ENCODE measurements at places on chromosomes 5 and 9.

GRCh38 chr9:135070198-135070951 lies 17.1 kb upstream of the OLFM1 start:
- no peak for DNase-seq

DNA sequence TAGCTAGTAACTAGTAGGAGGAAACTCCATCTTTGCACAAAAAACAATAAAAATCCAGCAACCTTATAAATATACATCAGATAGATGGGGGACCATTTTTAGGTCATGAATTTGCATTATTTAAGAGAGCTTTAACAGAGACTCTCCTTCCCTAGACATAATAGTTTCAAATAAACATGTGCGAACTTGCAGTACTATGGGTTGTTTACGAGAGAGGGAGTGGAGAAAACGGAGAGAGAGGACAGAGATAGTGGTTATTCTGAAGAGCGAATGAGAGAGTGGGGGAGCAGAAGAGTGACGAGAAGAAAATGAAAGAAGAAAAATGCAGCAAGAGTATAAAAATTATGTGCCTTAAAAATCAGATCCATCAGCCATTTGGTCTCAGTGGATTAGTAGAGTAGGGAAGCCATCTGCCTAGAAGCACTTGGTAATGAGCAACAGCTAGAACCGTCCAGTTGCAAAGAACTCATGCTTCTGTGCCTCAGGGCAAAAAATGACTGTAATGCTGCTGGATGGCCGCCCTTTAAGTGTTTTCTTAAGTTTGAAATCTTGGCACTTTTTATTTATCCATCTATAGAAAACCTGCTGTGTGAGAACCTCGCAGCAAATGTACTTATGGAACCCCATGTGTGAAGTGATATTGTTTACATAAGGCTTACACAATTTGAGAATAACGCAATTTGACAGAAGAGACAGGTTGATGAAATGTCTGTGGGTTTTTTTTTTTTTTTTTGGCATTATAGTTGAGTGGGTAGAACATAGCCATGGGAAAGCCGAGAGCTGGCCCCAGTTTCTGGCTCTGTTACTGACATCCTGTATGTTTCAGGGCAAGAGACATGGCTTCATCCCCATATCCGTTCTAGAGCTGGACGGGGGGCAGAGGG lies 95.6 kb upstream of the ZNF608 start:
- DNase-seq: no peak

DNA sequence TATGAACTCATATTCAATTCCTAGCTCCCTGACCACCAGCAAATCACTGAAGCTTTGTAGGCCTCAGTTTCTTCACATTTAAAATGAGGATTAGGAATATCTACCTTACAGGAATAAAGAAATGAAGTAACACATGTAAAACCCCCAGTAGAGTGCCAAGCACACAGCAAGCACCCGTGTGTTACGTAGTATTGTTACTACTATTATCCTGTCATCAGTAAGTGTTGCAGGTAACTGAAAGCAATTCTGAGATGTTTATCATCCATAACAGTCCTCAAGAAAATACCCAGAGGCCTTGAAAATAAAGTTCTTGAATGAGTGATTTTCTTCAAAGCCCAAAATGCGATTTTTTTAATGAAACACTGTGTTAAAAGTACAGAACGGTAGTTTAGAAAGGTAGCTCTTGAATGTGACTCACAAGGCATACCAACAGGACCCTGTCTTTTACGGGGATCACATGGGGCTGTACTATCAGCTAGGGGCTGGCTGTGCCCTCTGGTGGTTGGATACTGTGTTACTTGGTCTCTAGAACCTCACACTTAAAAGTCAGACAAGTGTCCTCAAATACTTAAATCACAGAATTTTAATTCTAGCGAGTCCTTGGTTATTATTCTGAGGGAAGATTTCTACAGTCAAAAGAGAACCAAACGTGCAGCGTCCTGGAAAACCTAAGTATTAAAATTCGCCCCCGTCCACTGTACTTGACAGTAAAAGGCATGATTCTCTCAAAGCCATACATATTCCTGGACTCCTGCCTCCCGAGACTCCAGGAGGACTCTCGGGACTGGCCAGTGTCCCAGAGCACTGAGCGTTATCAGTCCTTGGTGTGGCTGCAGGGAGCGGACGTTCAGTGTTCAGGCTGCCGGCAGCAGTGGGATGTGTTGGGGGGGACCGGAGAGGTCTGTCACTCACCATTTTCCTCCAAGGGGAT lies 725 bp downstream of the NDUFB6 start:
- DNase-seq: peak; percentile 51

DNA sequence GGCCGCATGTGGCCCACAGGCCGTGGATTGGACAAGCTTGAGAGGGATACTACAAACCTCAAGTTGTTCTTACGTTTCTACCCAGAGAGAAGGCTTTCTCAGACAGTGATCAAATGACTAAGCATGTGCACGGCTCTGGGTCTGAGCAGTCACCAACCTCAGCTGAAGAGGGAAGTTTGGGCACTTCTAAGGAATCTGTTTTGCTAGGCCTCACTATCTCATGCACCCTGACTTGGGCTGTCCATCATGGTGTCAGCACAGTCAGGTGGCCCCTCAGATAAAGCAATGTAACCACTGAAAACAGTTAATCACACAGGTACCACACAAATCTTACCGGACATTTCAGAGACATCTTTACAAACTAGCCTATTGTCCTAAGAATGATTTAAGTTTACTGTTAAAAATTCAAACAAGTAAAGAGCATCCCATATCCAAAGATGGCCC lies 24.6 kb downstream of the CSF2 start:
- DNase-seq: no peak

GRCh38 chr5:56026863-56027300 lies 32.1 kb upstream of the IL6ST start:
- no peak for DNase-seq

DNA sequence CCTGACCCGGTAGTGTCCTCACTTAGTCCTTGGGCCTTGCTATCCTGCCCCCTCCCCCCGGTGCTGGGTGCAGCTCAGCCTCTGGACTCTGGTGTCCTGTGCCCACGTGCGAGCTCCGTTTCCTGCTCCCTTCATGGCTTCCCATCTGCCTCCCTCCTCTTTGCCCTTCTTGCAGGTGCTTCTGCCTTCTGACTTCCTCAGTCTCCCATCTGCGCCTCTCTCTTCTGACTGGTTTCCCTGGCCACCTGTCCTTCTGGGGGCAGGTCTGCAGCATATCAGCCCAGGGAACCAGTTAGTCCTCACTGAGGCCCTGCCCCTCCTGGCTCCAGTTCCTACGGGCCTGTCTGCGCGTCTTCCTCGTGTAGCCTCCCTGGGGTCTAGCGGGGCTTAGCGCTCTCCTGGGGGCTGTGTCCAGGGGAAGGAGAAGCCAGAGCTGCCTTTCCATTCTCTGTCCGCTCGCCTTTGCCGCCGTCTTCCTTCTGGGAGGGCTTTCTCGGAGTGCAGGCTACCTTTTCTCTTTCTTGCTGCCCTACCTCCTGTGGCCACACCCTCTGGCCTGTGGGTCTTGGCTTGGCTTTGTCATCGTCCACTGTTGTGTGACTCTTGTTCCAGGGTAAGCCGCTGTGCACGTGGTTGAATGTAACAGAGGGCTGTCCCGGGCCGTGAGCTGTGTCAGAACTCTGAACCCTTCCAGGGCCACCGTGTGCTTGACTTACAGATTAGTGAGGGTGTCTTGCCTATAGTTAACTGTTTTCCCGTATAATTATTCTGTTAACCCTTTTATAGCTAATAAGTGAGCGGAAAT lies 51.8 kb downstream of the EHMT1 start:
- no peak for DNase-seq

- no peak for DNase-seq
These were observed 564.2 kb downstream of the ACTL7B start for GRCh38 chr9:108291586-108291932.

- no peak for DNase-seq
These were observed 14.7 kb upstream of the FAM120A start for GRCh38 chr9:93436655-93437407.

- DNase-seq: no peak
These were observed 97.7 kb upstream of the SMARCA2 start for GRCh38 chr9:1917396-1917935.

DNA sequence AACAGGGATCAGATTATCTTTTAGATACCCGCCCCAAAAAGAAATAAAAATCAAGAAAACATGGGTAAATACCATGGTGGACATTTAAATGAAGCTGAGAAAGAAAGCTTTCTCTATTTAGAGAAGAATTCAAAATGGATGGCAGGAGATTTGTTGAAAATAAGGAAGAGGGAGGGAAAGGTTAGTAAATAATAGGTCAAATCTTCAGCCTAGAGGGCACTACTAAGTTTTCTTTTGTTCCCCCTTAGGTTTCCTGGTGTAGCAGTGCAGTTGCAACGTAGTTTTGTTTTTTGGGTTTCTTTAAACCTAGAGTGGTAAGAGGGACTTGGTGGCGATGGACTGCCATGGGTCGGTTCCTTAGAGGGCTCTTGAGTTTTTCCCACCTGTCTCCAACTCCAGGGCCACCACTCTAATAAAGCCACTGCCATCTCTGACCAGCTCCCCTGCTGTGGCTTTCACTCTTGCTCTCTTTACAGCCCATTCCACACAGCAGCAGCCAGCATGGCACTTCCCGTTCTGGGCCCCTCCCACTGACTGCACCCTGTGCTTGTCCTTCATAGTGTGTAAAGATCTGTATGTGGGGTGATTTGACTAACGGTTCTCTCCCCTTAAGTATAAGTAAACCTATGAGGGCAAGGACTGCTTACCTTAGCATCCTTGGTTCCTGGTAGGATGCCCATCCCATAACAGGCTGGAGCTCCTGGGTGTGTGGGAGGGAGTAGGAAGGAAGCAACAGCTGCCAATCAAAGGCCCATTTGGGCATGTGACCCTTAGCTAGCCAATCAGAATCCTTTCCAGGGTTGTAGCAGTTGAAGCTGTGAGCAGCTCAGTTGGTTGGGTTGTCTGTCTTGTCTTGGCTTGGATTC lies 118.3 kb downstream of the SLC1A3 start:
- peak; percentile 4 for DNase-seq

GRCh38 chr5:113128082-113128481 lies 151.5 kb downstream of the DCP2 start:
- no peak for DNase-seq

DNA sequence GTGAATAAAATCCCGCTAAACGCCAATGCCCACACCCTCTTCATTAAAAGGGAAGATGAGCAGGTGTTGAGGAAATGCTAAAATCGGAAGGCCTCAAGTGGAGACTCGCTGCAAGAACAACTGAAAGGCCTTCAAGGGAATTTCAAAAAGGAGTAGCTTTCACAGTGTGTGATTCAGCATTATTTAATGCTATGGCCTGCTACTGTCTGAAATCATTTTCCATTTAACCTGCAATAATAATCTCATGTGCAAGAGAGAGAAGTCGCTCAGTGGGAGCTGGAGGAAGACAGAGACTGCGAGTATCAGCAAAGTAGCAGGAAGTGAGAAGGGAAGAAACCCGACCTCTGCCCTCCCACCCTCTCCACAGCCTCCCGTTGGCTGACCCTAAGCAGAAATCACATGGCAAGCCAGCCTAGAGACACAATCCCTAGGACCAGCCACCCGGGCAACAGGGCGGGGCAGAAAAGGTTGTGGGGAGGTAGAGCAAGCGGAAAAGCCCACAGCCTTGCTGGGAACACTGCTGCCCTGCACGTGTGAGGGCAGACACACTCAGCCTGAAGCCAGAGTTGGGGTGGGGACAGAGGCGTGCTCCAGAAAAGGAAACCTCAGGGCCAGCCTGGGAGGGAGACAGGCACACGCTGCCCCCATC lies 39.9 kb upstream of the CTSL start:
- DNase-seq: no peak

DNA sequence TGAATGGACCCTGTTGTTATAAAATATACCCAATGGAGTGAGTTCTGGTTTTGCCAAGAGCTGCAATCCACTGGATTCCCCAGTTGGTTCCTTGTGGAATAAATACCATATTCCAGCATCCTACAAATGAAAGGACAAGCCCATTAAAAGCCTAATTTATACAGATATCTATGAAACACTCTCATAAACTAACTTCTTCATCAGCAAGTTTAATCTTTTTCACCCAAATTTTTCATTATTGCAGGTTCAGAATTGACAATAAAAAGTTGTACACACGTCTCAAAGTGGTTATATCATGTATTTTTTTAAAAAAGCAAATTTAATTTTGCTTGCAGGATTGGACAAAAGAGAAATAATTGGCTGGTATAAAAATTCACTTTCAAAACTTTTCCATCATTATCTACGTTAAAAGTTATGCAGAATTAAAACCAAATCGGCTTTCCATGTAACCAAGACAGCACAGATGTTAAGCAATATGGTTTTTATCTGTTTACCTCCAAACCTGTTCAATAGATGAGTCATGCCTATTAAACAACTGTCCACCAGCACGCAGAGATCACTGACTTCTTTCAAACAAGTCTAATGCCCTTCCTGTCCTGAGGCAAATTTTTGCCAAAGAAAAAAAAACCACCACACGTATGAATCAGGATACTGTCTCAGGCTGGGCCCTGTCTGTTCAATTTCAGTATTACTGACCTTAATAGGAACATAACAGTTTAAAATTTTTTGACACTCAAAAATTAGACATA lies 42.5 kb downstream of the CEMIP2 start:
- no peak for DNase-seq

- DNase-seq: no peak
These were observed 343.6 kb downstream of the LRRC70 start for GRCh38 chr5:62922191-62922590.

GRCh38 chr9:33051144-33051543 lies 25.3 kb downstream of the SMU1 start:
- DNase-seq: no peak

DNA sequence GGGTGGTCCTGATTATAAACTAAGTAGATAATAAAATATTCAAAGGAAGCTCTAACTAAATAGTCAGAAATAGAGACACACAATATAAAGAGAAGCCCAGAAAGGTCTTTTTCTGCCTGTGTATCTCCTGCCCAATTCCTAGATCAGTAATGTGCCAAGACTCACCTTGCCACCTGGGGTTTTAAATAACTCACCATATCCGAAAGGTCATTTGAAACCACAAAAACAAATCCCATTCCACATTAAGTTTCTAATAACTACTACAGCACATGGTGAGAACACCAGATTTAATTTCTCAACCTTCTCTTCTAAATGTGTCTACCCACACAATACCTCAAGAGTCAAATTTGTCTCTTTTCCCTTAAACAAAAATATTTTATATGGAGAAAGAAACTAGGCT lies 75.2 kb downstream of the ZNF608 start:
- no peak for DNase-seq

- DNase-seq: no peak
These were observed 5.6 kb downstream of the IRX1 start for GRCh38 chr5:3601061-3601710.

Data from activated naive CD4-positive, alpha-beta T cell (primary cell).